Activated naive CD4-positive, alpha-beta T cell treated with anti-CD3 and anti-CD28 coated beads for 36 hours (primary cell): ENCODE measurements at places on chromosomes 16 and 17. TPM values are rescaled to one million over a fixed set of nuclear protein-coding genes. Genes with fewer than 3 reads are reported as not detected.

The NOS2 gene
- total RNA-seq, result 0.05 TPM

The RSAD1 gene
- 40.4 TPM for total RNA-seq

The WNT3 gene
- total RNA-seq, result not detected

The ITGAD gene
- total RNA-seq, result not detected

The CBX8 gene
- total RNA-seq, result 3.9 TPM

The RPL13 gene
- total RNA-seq, result 3,875 TPM

The USP43 gene
- 0.24 TPM for total RNA-seq

The ZG16B gene
- 0.22 TPM for total RNA-seq

The ETV4 gene
- total RNA-seq, result 1.4 TPM

The MYH13 gene
- not detected for total RNA-seq

The MT1H gene
- 5.4 TPM for total RNA-seq

The MILR1 gene
- 0.42 TPM for total RNA-seq

The RAD51C gene
- 57.7 TPM for total RNA-seq

The CDK5RAP3 gene
- total RNA-seq, result 174 TPM

The OR4D1 gene
- total RNA-seq, result 0.40 TPM

The HOXB6 gene
- total RNA-seq, result not detected

The ABAT gene
- 3.1 TPM for total RNA-seq

The SLC5A11 gene
- not detected for total RNA-seq

The CHST5 gene
- total RNA-seq, result 0.10 TPM

The TEKT1 gene
- not detected for total RNA-seq

The ARHGAP44 gene
- 0.12 TPM for total RNA-seq

The IGSF6 gene
- total RNA-seq, result not detected

The KRTAP3-2 gene
- total RNA-seq, result not detected

The TCAP gene
- 0.74 TPM for total RNA-seq

The LGALS3BP gene
- 59.9 TPM for total RNA-seq

The GP1BA gene
- not detected for total RNA-seq

The XAF1 gene
- total RNA-seq, result 19.0 TPM
